ENCODE measurements at places on chromosomes 5 and 9.

DNA sequence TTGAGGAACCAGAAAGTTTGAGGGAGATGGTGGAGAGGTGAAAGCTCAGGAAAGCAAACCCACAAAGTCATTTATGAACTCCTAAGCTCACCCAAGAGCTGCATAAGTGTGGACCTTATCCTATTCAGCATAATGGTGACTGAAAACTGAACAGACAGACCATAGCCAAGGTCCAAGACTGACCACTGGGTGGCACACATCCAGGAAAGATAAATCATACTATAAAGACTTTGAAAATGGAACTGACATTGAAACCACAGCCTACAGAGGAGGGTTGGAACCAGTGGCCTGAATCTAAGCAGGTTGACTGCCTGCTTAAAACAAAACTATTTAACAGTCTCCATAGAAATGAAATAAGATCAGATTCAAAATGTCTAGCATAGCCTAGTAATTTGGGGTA, 121.0 kb upstream of the RGS7BP start:
- DNase-seq = no peak

DNA sequence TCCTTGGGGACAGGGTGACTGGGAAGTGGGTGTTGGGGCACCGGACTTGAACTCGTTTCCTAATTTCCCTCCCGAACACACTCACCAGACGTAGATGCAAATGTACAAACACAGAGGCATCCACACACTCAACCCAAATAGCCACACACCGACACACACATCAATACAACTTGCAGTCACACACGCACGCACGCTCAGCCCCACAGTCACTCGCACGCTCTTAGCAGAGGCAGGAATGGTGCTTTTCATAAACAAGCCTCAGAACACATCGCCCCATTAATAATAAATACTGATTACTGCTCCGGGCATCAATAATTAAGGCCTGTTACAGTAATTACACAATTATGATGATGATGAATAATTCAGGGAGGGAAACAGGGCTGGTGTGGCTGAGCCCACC, 5.7 kb downstream of the BARHL1 start:
- no peak for DNase-seq

DNA sequence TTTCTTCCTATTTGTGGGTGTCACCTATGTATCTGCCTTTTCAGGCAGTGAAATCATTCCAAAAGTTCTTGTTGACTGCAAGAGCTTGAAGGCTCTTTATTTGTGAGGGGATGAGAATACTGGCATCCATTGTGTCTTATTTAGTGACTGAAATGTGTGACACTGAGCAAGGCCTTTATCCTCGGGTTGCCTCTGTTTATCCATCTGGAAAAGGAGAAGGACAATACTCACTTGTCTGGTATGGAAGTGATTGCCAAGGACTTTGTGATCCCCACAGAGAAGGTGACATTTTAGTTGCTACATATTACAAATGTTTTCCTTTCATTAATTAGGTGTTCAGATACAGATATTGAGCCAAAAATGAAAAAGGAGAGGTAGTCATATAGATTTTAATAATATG, 80.2 kb downstream of the ARRDC3 start:
- no peak for DNase-seq

DNA sequence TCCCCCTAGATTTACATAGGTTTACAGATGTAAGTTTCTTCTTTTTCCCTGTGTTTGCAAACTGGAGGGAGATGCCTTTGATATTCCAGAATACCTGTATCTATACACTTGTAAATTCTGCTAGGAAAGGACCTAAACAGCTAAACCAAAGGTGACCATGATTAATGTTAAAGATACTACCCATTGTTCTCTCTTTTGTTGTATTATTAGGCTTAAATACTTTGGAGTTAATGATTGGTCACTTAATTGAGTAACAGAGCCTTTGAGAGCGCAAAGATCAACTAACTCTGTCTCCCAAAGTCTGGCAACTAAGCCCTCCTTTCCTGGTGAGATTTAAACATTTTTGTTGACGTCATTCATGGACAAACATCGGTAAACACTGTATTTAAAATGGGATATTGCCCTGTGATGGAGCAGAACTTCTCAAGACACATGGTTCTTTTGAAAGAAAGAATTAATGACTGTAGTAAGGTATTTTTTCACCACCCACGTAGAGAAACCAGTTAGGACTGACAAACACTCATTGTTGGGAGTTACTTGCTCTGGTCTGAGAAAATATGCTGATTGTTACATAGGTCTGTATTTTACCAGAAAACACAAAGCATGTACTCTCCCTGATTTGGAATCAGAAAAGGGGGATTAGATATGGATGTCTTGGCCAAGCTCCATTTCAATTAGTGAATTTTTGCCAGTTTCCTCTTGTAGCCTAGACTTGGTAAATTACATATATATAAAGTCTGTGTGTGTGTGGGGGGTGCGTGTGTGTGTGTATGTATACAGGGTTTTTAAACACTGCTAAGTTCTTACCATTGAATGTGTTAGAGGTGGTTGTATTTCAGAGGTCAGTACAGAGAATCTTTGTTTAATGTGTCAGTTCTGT, 4.6 kb downstream of the VCAN start:
- no peak for DNase-seq

GRCh38 chr9:115717711-115718173, 435.8 kb upstream of the PAPPA start:
- no peak for DNase-seq

DNA sequence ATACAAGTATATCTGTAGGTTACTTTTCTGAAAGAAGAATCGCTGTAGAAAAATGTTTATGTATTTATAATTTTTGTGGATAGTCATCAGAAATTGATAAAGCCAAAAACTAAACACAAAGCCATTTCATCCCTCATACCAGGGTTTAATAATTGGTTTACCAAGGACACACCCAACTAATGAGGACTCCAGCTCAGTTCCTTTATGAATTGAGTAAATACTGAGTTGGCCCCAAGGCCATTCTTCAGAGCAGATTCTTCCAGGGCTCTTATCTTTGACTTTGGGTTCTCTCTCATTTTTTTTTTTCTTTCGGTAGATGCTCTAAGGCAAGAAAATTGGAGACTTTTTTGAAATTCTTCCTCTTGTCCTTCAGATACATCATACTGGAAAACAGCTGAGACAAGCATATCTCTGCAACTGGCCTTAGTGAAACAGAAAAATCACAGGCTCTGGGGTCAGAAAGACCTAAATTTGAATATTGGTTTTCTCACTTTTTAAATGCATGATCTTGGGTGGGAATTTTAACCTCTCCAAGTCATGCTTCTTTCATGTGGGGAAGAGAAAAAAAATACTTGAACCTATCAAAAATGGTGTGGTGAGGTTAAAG, 401.8 kb downstream of the ARHGEF28 start:
- DNase-seq = no peak

DNA sequence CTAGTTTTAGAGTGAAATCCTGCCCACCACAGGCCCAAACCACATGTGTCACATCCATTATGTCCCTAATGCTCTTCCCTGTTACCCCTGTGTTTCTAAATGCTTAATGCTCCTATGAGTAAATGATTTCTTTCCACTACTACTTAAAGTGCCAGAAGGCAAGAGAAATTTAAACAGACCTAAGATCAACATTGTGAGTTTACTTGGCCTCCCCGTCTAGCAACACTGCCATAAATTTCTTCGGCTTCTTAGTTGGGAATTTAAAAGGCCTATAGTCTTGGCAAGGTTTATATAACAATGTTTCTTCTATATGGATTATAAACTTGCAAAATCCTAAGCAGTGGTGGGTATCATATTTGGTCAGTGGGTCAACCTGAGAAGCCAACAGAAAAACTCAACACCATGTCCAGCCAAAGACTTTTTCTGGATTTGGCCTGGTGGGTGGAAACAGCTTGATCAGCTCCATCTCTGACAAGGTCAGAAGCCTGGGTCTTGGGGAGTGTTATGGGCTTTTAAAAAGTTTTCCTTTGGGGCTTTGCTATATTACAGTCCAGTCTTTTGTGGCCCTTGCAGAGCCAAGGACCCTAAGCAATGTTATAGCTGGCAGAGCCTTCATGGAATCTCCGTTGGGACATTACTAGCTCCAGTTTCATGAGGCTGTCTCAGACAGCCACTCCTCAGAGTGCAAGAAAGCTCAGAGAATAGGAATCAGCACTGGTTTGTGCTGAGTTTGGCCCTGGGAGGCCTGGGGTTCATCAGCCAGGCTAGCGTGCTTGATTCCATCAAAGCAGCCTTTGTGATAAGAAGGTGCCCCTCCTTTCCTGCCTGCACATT, 119.8 kb downstream of the PRDM6 start:
- no peak for DNase-seq

DNA sequence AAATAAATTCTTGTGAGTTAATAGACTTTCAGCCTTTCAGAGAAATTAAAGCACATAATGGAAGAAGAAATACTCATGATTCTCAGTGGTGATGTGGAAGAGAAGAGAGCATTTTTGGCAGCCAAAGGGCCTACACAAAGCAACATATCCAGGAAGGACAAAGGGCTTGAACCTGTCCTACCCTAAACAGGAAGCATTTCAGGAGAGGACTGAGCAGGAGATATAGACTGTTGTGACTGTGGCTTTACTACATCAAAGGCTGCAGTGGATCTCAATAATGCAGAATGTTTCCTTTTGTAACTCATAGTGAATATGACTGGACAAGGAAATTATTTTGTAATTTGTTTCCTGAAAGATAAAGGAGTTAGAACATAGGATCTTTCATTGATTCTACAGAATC, 1.3 kb upstream of the PARP8 start:
- no peak for DNase-seq

GRCh38 chr5:169106911-169107706, 193.8 kb downstream of the SLIT3 start:
- DNase-seq = no peak

DNA sequence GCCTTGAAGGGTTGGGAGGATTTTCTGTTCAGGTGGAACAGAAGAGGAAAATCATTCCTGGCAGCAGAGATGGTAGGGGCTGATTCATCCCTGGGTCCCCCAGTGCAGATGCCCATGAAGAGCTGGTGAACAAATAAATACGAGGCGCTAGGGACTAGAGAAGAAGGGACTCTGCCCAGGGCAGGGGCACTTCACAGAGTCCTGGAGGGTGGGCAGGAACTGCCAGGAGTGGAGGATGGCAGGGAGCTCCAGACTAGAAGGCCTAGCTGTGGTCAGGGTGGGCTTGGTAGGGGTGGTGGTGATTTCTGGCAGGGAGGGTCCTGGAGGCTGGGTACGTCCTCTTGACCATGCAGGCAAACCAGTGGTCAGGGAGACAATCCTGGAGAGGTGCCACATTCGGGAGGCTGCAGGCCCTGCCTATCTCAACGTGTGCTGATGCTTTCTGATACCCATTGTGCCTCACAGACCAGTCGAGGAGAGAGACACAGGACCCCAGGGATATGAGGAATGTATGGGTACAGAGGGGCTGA, 69.9 kb downstream of the CRB2 start:
- no peak for DNase-seq

GRCh38 chr9:112881331-112881730, 9.3 kb downstream of the SLC46A2 start:
- no peak for DNase-seq

Data from stimulated activated CD4-positive, alpha-beta T cell treated with anti-CD3 and anti-CD28 coated beads, TNF-alpha, amount 100 ng/mL, for 4 hours (primary cell).